ENCODE measurements at places on chromosomes 7 and 10. TPM values are rescaled to one million over a fixed set of nuclear protein-coding genes. Genes with fewer than 3 reads are reported as not detected.

Gene CFAP43
- total RNA-seq, result 0.61 TPM

Gene HMX3
- not detected for total RNA-seq

Gene GCK
- total RNA-seq, result not detected

Gene TCERG1L
- not detected for total RNA-seq

Gene CDK1
- total RNA-seq, result 90.5 TPM

Gene SYNPO2L
- 0.02 TPM for total RNA-seq

Gene PCDH15
- not detected for total RNA-seq

Gene IDI2
- total RNA-seq, result not detected

Gene FAM25C
- 1.7 TPM for total RNA-seq

Gene NUB1
- total RNA-seq, result 43.6 TPM

Gene MASTL
- total RNA-seq, result 21.2 TPM

Gene FGL2
- total RNA-seq, result not detected

Gene AGBL3
- 0.80 TPM for total RNA-seq

Gene ZNF853
- 2.3 TPM for total RNA-seq

Gene KLF14
- 0.02 TPM for total RNA-seq

Gene METTL27
- 10.2 TPM for total RNA-seq

Gene SBDS
- 114 TPM for total RNA-seq

Gene CYP26C1
- total RNA-seq, result not detected

Gene OPN1SW
- total RNA-seq, result not detected

Gene CUZD1
- 1.0 TPM for total RNA-seq

Gene PNLIPRP1
- total RNA-seq, result not detected

Gene RNF133
- total RNA-seq, result not detected

Gene PRRT4
- total RNA-seq, result 0.26 TPM

Gene VAX1
- total RNA-seq, result 1.5 TPM

Gene CFAP69
- 2.2 TPM for total RNA-seq

Gene TMED4
- 47.8 TPM for total RNA-seq

Gene IL6
- total RNA-seq, result 0.66 TPM
